ENCODE measurements at places on chromosomes 5 and 9.

DNA sequence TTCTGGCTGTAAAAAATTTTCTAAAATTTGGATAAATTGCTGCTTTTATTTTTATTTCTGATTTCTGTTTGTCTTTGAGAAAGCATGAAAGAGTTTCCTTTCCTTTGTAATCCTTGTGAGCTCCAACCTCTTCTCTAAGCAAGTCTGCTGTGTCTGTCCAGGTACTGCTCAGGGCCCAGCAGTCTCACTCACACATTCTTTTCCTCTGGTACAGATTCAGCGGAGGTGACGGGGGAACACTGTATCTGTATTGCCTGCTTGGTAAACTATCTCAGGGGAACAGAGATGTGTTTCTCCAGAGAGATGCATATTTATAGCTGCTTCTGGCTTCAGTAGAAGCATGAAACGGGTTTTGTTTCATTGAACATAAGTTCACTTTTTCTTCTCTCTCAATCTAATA lies 60.5 kb downstream of the NUP214 start:
- DNase-seq = no peak

GRCh38 chr9:128764361-128764760 lies 7.4 kb downstream of the ZER1 start:
- DNase-seq = no peak

DNA sequence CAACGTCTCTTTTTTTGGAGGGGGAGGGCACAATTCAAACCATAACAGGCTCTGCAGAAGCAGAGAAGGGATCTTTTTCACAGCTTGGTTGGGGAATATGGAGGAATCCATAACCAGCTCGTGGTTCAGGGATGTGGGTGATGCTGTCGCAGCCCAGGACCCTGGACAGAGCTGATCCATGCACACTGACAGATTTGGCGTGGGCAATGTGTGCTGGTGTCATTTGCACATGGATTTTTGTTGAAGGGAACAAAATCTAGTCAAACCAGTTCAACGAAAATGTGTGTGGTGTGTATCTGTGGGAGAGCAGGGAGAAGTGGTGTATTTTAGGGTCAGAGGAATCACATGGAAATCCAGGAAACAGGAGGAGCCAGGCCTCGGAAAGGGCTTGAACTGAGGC lies 4.2 kb downstream of the DOCK2 start:
- no peak for DNase-seq

DNA sequence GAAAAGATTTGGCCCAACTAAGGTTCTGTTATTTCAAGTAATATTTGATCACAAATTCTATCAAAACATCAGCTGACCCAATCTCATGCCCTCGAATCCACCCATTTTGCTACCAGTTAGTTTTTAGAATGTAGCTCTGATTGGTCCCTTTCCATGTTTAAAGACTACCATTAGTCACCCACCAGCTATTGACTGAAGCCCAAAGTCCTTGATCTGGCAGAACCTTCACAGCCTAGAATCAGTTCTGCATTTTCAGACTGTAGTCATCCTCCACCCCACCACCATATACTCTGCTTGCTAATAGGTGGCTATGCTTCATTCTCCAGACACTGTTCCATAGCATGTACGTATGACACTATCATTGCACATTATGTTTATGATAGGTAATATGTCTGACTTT lies 182.2 kb upstream of the TARS1 start:
- DNase-seq = no peak

DNA sequence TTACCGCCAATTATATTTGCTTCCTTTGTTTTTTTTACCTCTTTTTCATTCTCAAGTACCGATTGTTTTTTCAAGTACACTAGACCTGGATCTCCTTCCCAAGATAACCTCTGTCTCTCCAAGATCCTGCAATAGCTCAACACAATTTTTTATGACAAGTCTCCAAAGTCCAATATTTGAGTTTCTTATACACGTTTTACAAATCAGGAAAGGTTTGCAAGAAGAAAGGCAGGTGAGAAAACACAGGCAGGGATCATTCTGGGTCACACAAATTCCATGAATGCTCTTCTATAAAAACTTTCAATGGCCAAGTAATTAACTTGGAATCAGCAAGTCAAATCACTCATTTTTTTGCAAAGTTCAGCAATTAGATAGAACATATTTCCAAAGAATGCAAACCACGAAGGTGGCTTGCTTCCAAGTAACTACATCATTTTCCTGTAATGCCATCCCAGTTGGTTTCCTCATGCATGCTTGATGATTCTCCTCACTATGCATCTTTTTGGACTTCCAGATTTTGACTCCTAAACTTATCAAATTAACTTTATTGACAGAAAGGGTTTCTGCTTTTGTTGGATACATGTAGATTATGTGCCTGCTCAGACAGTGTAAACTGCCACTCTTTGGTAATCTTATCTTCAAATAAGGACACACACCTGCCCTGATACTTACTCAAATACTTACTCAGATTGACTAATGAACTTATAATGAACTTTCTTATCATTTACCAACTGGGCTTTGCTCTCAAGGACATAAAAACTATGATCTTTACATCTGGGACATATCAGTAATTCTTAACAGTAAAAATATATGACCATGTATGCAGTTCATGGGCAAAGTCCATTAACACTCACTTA lies 24.7 kb upstream of the IFNE start:
- no peak for DNase-seq

GRCh38 chr9:10259668-10260067 lies 353.1 kb downstream of the PTPRD start:
- no peak for DNase-seq

- DNase-seq = no peak
These were observed 189.4 kb downstream of the CCDC192 start for GRCh38 chr5:127892467-127893207.

DNA sequence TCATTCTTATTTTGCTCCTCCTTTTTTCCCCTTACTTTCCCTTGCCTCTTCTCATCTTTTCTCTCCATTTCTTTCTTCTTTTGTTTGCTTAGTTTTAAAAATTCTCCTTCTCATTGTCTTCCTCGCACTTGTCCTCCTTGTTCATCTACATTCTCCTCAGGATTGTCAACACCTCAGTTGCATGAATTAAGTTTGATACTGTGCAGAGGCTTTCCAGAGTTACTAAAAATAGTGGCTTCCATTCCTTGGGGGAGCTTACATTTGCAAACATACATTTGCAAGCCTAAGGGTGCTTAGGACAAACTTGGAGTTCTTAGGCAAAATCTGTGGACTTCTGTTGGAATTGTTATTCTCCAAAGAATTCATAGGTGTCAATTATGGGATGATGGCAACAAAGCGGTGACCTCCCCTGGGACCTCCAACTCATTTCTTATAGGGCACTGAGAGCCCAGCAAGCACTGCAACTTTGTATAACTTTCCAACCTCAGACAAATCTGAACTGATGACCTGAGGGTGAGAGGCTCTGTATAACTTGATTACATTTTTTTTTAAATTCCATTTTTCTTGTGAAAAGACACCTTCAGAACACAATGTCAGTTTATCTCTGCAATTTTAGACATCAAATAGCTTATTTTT lies 371.4 kb downstream of the TMEM38B start:
- no peak for DNase-seq

GRCh38 chr9:72476617-72477437 lies 44.6 kb upstream of the TMC1 start:
- no peak for DNase-seq

DNA sequence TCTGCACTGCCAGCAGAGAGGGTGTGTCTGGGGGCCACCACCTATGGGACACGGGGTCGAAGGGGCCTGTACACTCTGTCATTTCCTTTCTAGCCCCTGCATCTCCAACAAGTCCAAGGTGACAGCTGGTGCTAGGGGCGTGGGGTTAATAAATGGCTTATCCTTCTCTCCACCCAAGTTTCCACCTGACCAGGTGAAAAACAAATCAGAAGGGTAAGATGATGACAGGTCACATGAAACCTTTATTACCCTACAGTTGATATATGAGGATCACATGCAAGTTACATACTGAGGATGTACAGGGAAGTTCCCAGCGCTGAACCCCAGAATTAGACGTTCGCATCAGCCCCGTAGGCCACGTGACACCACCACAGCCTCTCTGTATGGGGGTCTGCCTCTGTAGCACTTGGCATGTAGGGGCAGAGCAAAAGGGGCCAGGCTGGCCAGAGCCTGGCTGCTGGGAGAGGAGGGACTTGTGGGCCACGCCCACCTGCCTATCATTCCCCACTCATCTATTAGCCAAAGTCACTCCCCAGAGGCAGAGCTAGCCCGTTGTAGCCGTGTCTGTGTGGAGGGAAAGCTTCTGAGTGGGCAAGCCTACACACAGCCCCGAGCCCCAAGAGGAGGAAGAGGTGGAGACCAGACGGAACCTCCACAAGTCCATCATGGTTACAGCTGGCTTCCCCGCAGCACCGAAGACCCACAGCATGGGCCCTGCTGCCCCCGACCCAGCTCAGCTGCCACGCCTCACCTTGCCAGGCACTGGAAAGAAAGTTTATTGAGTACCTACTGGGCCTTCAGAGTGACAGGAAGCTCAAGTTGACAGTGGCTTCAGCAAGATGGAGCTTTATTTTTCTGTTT lies 2.2 kb downstream of the TMEM141 start:
- DNase-seq = no peak

GRCh38 chr5:134248256-134248655 lies 22.4 kb upstream of the PPP2CA start:
- no peak for DNase-seq

DNA sequence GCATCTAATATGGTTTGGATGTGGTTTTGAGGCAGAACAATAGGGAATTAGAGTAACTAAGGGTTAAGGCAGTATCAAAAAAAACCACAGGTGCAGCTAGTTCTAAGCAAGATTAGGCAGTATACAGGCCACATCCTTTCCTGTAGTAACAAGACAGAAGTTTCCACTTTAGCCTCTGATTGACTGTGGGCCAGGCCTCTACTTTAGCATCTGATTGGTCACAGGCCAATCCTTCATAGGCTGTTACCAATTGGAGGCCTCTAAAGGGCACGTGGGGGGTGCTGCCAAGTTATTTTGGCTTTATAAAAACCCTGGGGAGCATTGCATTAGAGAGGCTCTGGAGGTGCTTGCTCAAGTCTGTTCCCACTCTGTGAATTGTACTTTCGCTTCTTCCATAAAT lies 144.1 kb upstream of the ST8SIA4 start:
- DNase-seq = no peak

GRCh38 chr9:136764301-136764891 lies at the start of gene LCN15:
TSS of gene LCN15 (minus strand) at chr9:136764518. CDS start at chr9:136764488, 30 bp downstream.
- DNase-seq = no peak

- no peak for DNase-seq
These were observed 548.5 kb downstream of the MTRR start for GRCh38 chr5:8417316-8418048.

GRCh38 chr5:14463629-14464028 lies 118.0 kb upstream of the OTULINL start:
- DNase-seq = no peak
